Stimulated activated memory B cell treated with anti-CD40 and anti-IgM and Interleukin-4, amounts not matched to agents 10 μg/mL and 1 μg/mL and 100 μg/mL, for 72 hours (primary cell): ENCODE measurements at places on chromosomes 2 and 18.
A peak's percentile ranks its signal among the peaks of the same experiment; 100 is the strongest.

DNA sequence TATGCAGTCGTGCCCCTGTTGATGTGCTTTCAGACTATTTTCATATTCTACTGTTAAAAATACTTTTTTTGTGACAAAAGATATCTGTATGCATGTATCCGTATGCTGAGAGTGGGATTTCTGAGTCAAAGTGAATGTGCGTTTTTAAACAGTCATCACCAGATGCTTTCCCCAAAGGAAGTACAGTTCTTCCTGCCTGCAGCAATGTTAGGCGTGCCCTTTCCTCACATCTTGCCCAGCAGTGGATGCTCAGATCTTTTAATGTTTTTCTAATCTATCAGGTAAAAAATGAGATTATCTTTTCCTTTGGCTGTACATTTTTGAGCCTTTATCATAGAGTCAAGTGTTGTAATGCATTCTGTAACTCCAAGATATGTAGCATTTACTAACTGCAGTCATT is 111.7 kb downstream of the PTPRM start:
- ATAC-seq = no peak
- H3K27me3 ChIP-seq = no peaks in the 10 kb centered on the region
- H3K4me3 ChIP-seq = no peak overlapping the region

- no peak overlapping the region for H3K27ac ChIP-seq
- no peaks in the 10 kb centered on the region for H3K36me3 ChIP-seq
- ATAC-seq = no peak
- H3K27me3 ChIP-seq = peaks cover 33% of the 10 kb centered on the region
- peaks cover 5% of the 10 kb centered on the region for H3K4me1 ChIP-seq
These were observed 14.6 kb downstream of the G6PC2 start for GRCh38 chr2:168915441-168916330.

DNA sequence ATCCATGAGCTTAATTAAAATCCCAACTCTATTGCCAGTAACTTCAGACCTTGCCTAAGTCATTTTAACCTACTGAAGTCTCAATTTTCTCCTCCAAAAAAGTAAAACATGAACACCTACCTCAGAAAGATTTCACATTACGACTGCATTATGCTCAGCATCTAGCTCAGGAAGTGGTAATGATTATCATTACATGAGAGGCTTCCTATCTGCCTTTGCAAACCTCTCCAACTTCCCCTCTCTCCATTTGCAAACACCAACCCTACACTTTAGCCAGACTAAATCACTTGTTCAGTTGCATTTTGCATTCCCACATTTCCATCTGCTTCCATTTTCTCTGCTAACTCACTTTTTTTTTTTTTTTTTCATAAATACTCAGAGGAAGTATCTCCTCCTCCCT is 6.8 kb downstream of the SLC38A11 start:
- H3K4me1 ChIP-seq = peaks cover 17% of the 10 kb centered on the region
- no peaks in the 10 kb centered on the region for H3K36me3 ChIP-seq
- H3K4me3 ChIP-seq = no peak overlapping the region
- no peak overlapping the region for H3K27ac ChIP-seq
- no peak for ATAC-seq
- peaks cover 14% of the 10 kb centered on the region for H3K27me3 ChIP-seq

GRCh38 chr2:237404413-237404812 is 9.6 kb downstream of the COL6A3 start:
- no peak overlapping the region for H3K4me3 ChIP-seq
- no peak overlapping the region for H3K27ac ChIP-seq
- no peaks in the 10 kb centered on the region for H3K36me3 ChIP-seq
- ATAC-seq = no peak

GRCh38 chr18:2348003-2348402 is 223.3 kb downstream of the METTL4 start:
- ATAC-seq = no peak
- no peak overlapping the region for H3K4me3 ChIP-seq
- H3K4me1 ChIP-seq = no peaks in the 10 kb centered on the region
- no peak overlapping the region for H3K27ac ChIP-seq

DNA sequence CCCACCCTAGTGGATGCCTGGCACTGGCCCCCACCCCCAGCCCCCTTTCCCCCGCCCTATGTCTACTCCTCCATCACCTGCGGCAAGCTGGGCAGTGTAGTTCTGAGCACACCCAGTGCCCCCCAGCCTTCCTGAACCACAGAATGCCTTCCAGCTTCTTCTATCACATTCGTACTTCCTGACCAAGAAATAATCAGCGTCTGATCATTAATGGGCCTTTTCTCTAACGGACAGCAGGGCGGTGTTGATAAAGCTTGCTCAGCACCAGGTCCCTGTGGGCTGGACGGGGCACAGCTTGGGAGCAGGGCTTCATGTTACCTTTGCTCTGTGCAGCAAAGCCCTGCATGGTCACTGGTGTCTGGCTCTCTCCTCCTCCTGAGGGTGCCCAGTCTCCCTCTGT is 15.4 kb downstream of the UXS1 start:
- H3K4me3 ChIP-seq = no peak overlapping the region
- ATAC-seq = no peak
- no peak overlapping the region for H3K27ac ChIP-seq
- H3K27me3 ChIP-seq = no peaks in the 10 kb centered on the region

- H3K4me3 ChIP-seq = no peak overlapping the region
- ATAC-seq = peak; percentile 62
- no peaks in the 10 kb centered on the region for H3K27me3 ChIP-seq
- H3K27ac ChIP-seq = no peak overlapping the region
- H3K36me3 ChIP-seq = peaks cover 15% of the 10 kb centered on the region
These were observed 41.7 kb upstream of the MALL start for GRCh38 chr2:110157153-110157793.

DNA sequence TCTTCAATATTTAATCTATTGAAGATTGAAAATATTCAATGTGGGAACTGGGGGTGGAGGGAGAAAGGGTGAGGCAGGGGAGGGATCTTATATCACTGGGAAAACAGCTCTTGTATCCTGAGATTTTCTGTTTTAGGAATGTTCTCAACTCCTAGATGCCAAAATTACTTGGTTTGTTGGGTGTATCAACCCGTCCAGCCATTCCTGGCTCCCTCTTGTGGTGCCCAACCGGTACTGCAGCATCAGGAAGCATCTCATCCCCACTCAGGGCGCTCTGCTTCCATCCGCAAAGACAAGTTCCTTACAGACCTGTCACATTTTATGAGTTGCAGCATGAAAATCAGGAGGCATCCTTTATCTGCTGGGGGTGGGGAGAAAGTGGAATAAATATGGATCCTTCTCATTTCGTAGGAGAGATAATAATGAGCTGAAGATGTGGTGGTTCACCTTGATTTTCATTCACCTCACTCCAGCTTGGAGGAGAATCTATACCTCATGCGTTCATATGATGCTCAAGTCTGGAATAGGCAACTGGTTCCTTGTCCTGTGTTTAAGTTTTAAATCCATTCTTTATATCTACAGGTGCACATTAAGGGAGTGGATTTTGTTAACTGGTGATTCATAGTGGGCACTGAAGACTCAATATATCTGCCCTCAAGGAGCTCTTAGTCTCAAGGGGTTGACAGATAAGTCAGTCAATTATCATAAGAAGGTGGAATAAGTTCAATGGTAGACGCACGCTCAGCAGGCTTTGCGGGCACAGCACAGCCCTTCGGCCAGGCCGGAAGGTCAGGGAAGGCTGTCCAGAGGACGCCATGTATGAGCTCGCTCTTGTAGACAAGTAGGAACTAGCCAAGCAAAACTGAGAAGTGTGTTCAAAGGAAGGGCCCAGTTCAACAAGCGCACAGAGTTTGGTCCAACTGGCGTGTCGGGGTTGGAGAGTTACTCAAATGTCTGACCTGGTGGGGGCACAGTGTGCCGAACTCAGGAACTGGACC is 127.3 kb downstream of the RNF144A start:
- H3K27me3 ChIP-seq = peaks cover 42% of the 10 kb centered on the region
- no peak overlapping the region for H3K4me3 ChIP-seq
- peaks cover 5% of the 10 kb centered on the region for H3K36me3 ChIP-seq
- H3K4me1 ChIP-seq = no peaks in the 10 kb centered on the region

- H3K4me3 ChIP-seq = no peak overlapping the region
- no peak overlapping the region for H3K27ac ChIP-seq
These were observed 970 bp upstream of the ADCYAP1 start for GRCh38 chr18:903701-904100.

- H3K27ac ChIP-seq = no peak overlapping the region
- H3K4me1 ChIP-seq = peaks cover 4% of the 10 kb centered on the region
- peaks cover 9% of the 10 kb centered on the region for H3K27me3 ChIP-seq
- no peak for ATAC-seq
- H3K4me3 ChIP-seq = no peak overlapping the region
These were observed 205.3 kb downstream of the ANAPC1 start for GRCh38 chr2:111678651-111679050.

DNA sequence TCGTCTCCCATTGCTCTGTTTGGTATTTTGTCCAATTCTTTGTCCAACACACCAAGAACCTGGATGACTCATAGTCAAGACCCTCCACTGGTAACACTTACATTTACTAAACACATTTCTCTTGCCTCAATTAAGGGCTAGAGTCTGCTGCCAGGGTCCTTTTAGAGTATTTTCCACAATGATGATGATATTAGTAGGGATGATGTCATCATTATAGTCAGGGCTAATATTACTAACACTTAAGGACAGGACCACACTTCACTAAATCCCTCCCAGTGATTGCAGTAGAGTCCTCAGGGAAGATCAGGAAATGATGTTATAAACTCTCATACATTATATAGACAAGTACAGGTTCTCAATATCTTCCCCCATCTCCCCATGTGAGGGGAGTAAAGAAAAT is 13.6 kb upstream of the SS18 start:
- ATAC-seq = no peak
- H3K36me3 ChIP-seq = no peaks in the 10 kb centered on the region
- no peaks in the 10 kb centered on the region for H3K27me3 ChIP-seq
- H3K27ac ChIP-seq = no peak overlapping the region

GRCh38 chr18:70197026-70197425 is 8.5 kb downstream of the RTTN start:
- no peak for ATAC-seq
- H3K36me3 ChIP-seq = peaks cover 47% of the 10 kb centered on the region
- H3K4me1 ChIP-seq = peaks cover 34% of the 10 kb centered on the region
- H3K4me3 ChIP-seq = no peak overlapping the region
- no peak overlapping the region for H3K27ac ChIP-seq

DNA sequence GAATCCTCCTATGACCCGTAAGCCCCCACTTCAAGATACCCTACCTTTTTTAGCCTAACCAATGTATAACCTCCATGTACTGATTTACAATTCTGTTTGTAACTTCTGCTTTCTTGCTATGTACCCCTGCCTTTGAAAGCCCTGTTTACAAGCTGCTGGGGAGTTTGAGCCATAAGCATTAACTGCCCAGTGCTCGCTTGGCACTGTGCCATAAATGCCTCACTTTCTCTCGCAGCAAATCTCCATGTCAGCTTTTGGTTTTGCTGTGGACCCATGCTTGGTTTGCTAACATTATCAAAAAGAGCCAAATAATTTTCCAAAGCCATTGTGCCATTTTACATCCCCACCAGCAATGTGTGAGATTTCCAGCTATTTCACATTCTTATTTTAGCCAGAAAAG is 51.8 kb downstream of the TEX51 start:
- no peak overlapping the region for H3K27ac ChIP-seq
- no peaks in the 10 kb centered on the region for H3K4me1 ChIP-seq
- no peaks in the 10 kb centered on the region for H3K36me3 ChIP-seq
- H3K27me3 ChIP-seq = peaks cover 55% of the 10 kb centered on the region
- H3K4me3 ChIP-seq = no peak overlapping the region

DNA sequence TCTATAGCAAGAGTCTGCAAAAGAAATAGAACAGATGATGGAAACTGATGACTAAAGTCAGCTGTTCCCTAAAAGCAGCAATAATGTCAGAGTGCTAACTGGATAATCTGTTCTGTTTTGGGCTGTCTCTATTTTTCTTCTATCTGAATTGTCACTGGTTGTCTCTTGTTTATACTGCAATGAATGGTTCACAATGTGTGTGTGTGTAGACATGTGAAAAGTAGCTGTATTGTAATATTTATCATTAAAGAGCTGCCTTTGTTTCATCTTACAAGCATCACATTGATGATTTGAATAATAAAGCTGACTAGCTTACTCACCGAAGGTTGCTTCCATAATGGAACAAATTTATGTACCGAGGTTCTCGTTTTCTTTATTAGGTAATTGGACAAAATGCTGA is 456.0 kb upstream of the ZEB2 start:
- no peak overlapping the region for H3K27ac ChIP-seq
- no peaks in the 10 kb centered on the region for H3K4me1 ChIP-seq
- H3K36me3 ChIP-seq = no peaks in the 10 kb centered on the region
- H3K27me3 ChIP-seq = no peaks in the 10 kb centered on the region

GRCh38 chr18:62339106-62339988 is 14.2 kb downstream of the TNFRSF11A start:
- no peak overlapping the region for H3K27ac ChIP-seq
- H3K27me3 ChIP-seq = peaks cover 30% of the 10 kb centered on the region
- no peak for ATAC-seq
- H3K4me1 ChIP-seq = no peaks in the 10 kb centered on the region
- H3K4me3 ChIP-seq = no peak overlapping the region

DNA sequence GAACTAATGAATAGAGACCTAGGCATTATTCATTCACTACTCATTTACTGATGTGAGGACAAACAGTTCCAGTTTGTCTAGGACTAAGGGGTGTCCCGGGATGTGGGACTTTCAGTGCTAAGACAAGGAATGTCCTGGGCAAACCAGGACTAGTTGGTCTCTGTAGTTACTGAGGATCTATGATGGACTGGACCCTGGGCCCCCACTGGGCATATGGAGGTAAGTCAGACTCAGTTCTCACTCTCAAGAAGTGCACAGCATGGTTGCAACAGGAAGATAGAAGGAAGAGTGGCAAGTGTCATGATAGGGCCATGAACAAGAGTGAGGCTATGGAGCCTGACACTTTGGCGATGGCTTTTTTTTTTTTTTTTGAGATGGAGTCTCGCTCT is 128.2 kb downstream of the MYCN start:
- no peak overlapping the region for H3K27ac ChIP-seq
- no peaks in the 10 kb centered on the region for H3K27me3 ChIP-seq
- no peak overlapping the region for H3K4me3 ChIP-seq
- H3K4me1 ChIP-seq = no peaks in the 10 kb centered on the region
- ATAC-seq = no peak

DNA sequence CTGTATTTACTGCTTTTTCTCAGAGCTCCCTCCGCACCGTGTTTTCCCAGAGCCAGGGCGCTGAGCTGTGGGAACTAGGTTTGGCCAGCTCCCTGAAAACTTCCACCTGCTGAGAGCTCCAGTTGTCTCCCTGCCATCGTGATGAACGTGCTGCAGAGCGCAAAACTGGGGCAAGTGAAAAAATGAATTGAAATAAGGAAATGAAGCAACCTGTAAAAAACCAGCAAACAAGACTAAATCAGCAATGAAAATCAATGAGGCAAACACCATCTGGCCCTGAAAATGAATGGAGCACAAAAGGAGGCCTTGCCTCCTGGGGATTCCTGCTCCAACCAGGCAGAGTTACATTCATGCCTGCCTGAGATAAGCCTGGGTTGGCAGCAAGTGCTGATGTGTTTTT is 129.9 kb downstream of the MARCHF4 start:
- no peaks in the 10 kb centered on the region for H3K36me3 ChIP-seq
- no peak overlapping the region for H3K4me3 ChIP-seq
- no peaks in the 10 kb centered on the region for H3K27me3 ChIP-seq
- no peak overlapping the region for H3K27ac ChIP-seq
